CD4-positive, alpha-beta T cell treated with Interleukin-15 for 1 hour (primary cell): ENCODE measurements at places on chromosomes 13 and 19.

DNA sequence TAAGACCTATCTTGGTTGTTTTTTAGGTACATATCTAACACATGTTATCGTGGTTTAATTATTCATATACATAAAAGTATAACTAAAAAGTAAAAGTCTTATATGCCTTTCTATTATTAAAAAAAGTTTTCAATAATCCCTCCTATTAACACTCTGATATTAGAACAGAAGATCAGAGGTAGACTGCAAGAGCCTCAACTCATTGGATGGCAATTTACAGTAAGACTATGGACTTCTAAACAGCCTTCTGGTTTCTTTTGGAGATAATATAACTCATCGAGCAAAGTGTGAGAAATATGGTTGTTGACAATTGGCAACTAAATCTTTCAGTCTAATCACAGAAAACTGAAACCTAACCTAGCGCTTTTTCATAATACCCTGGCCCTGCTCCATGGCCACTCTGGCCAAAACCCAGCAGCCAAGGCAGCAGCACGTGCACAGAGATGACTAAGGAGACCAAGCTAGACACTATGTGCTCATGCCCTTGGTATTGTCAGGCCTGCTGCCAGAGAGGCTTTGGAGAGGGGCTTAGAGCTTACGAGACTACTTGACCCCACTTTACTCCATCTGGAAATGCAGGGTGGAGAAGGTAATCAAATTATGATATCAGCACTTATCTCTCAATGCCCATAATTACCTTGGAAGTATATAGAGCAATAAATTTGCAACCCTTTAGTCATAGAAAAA lies 40.6 kb upstream of the EEF1AKMT1 start:
- no peak for DNase-seq

DNA sequence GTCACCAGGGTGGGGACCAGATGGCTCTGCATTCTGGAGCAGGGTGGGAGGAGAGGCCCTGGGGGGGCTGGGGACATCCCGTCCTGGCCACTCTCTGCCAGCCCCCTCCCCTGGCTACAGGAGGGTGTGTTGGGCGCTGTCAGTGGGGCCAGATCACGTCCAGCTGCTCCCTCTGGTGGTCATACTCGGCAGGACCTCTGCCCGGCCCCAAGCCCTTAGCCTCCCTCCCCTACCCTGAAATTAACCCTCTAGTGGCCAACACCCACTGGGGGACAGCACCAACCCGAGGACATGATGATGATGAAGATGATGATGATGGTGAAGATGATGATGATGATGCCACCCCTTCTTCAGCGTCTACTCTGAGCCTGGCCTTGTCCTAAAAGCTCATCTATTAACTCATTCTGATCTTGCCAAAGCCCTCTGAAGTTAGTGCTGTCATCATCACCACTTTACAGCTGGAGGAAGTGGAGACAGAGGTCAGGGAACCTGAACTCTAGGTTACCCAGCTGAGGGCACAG lies 590 bp upstream of the LGI4 start:
- DNase-seq: peak; percentile 67

DNA sequence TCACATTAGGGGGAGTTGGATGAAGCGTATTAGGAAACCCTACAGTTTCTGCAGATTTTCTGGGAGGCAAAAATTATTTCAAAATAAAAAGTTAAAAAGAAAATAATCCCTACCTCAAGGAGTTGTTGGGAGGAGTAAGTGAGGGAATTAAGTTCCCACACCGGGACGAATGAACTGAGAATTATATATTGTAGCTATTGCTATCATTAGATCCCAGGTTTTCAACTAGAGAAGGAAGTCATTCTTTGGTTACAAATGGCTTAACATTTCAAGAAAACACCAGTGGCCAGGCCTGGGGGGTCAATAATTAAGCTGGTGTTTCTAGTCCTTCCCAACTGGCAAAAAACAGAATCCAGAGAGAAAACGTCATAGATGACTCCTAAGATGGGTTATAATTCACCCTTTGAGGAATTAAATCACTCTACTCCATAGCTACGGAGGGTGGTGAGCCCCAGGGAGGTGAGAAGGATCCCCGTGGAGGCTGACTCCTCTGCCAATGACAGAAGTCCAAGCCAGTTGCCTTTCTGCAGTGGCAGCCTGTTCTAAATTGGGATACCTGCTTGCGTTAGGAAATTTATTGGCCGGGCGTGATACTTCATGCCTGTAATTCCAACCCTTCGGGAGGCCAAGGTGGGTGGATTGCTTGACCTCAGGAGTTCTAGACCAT lies 1.2 kb upstream of the MYDGF start:
- no peak for DNase-seq

- DNase-seq: no peak
These were observed 9.3 kb downstream of the POLR2E start for GRCh38 chr19:1085676-1086442.

DNA sequence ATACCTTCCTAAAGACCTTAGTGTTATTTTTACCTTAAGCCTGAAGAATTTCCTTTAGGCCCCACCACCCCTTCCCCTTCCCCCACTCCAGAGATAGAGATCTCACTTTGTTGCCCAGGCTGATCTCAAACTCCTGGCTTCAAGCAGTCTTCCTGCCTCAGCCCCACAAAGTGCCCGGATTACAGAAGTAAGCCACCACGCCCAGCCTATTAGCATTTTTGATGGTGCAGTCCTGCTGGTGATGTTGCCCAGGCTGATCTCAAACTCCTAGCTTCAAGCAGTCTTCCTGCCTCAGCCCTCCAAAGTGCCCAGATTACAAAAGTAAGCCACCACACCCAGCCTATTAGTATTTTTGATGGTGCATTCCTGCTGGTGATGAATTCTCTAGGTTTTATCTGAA lies 22.0 kb downstream of the ZNF567 start:
- DNase-seq: no peak

DNA sequence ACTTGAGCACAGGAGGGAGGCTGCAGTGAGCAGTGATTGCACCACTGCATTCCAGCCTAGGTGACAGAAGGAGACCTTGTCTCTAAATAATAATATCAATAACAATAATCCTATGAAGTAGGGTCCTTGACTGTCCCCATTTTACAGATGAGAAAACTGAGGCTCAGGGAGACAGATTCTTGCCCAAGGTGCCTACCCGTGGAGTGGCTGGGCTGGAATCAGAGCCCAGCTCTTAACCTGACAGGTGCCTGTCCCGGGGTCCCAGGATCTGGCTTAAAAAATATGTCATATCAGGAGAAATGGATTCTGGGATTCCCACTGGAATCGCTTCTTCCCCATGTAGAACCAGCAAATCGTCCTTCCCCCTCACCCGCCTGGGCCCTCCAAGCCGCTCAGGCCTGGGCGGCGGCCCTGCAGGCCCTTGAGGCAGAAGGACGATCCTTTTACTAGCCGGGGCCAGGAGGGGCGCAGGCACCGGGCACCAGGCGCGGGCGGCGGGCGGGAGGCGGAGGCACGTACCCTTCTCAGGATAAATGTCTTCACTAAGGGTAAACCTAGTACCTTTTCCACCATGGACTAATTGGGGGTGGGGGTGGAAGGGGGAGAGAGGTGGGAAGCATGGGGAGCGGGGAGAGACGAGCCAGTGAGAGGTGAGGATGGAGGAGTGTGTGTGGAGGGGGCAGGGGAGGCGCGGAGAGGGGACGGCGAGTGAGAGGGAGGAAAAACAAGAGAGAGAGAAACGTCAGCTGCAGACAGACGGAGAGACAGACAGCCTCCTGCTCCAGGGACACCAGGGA lies 60.6 kb downstream of the COLGALT1 start:
- DNase-seq: no peak

GRCh38 chr19:35265126-35265899 lies 3.4 kb upstream of the USF2 start:
- DNase-seq: no peak

DNA sequence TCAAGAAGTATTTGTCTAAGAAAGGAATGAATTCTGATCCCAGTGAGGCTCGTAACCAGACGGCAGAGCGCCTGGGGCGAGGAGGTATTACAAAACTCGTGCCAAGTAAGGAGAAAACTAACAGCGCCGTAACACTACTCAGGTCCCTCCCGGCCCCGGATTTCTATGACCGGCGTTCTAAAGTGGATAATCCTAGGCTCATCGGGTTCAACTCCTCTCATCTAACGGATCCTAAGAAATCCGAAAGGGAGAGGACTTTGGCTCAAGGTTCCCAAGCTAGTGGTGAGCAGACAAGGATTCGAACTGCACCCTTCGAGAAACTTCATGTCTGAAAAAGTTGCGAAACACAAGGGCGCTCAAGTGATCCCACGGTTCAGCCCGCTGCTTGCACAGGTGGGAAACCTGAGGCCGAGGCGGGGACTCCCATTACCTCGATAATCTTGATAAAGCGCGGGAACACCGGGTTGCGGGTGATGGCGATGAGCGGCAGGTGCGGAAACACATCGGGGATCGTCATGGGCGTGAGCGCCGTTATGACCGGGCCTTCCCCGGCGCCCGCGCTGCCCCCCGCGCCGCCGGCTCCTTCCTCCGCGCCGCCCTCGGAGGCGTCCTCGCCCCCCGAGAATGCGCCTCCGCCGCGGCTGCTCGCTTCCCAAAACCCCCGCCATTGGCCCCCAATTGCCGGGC lies 529 bp downstream of the LONP1 start:
- no peak for DNase-seq

- DNase-seq: no peak
These were observed 60.4 kb upstream of the ABCC4 start for GRCh38 chr13:95361686-95362085.

DNA sequence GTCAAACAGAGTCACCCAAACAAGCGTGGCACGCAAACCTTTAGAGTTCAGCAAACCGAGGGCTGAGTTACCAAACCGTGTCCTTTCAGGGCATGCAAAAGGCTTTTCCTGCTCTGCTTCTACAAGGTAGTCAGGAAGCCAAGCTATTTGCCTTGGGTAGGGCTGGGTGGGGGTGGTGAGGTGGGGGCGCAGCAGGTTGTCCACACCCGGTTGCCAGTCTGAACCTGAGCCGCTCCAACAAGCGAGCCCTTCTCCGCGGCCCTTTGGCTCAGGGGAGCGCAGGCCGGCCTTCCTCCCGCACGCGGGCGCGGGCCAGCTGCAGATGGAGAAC lies 347 bp upstream of the CLDN10 start:
- no peak for DNase-seq
